Stimulated activated CD8-positive, alpha-beta memory T cell treated with anti-CD3 and anti-CD28 coated beads, Interleukin-4, amount 100 ng/mL, for 4 hours (primary cell): ENCODE measurements at places on chromosomes 11 and 22.

DNA sequence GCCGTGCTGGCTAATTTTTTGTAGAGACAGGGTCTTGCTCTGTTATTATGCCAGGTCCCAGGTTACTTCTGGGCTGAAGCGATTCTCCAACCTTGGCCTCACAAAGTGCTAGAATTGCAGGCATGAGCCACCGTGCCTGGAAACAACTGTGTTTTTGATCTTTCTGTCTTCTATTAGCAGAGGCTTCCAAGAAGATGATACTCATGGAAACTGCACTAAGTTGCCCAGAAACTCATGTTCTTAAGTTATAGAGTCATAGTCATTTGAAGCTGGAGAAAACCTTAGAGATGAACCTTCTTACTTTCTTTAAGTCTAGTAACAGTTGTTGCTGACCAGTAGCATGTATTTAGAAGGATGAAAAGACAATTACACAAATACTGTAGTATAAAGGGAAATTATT is 37.1 kb upstream of the HSPA8 start:
- DNase-seq = no peak

- DNase-seq = no peak
These were observed 267.6 kb upstream of the TENM4 start for GRCh38 chr11:79708319-79708932.

- DNase-seq = no peak
These were observed 82.7 kb downstream of the CCDC83 start for GRCh38 chr11:85937835-85938234.

GRCh38 chr11:120974965-120975364 is 48.9 kb upstream of the TBCEL start:
- no peak for DNase-seq

DNA sequence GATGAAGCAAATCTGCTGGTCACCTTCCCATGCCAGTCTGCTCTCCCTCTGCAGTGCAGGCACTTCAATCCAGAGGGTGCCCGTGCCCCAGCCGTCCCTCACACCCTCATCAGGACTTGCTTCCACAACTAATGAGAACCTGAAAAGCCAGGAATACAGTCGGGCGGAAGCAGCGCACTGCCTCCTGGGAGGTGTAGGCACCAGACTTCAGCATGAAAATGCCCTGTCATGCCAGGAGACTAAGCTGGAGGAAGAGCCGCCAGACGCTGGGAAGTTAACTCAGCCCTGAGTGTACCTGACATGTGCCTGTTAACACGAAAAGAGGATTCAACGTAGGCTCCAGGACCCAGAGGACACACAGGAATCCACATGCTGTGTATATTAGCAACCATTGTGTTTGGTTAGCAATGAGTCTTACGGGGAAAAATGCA is 40.1 kb upstream of the FLI1 start:
- no peak for DNase-seq

GRCh38 chr11:74397501-74398243 is 561 bp downstream of the PGM2L1 start:
- no peak for DNase-seq

- no peak for DNase-seq
These were observed 129.5 kb downstream of the ETS1 start for GRCh38 chr11:128457874-128458273.

- no peak for DNase-seq
These were observed 21.1 kb downstream of the FXYD6 start for GRCh38 chr11:117855186-117855845.

GRCh38 chr11:3221408-3222002 is 2.9 kb upstream of the MRGPRG start:
- no peak for DNase-seq

DNA sequence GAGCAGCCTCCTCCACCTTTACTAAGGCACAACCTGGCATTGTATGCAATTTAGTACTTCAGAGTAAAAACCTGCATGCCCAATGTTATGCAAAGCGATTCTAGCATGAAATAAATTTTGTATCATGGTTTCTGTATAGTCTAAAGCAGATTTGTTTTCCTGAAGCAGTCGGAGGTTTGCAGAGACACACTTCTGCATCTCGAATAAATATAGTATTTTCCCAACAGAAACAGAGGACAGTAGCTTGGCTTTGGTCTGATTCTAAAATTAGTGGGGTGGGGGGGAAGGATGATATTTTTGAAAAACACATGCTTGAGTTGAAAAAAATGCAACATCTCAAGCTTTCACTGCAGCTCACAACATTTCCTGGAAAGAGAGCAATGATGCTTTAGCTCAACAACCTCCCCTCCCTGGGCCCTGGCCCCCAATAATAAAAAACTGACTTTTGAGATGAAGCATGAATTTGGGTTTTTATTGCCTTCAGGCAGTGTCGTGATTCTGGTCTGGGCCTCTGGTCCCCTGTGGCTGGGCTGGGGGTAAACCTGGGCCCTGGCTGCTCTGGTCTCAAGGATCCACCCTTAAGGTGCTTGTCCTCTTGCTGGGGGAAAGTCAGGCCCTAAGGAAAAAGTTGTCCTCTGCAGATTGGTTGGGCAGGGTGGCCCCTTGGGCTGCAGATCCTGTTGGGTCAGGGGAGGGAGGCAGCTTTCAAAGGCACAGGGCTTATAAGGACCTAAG is 48.2 kb downstream of the KCNC1 start:
- DNase-seq = no peak

GRCh38 chr11:122094836-122095235 is 21.2 kb downstream of the BLID start:
- no peak for DNase-seq

DNA sequence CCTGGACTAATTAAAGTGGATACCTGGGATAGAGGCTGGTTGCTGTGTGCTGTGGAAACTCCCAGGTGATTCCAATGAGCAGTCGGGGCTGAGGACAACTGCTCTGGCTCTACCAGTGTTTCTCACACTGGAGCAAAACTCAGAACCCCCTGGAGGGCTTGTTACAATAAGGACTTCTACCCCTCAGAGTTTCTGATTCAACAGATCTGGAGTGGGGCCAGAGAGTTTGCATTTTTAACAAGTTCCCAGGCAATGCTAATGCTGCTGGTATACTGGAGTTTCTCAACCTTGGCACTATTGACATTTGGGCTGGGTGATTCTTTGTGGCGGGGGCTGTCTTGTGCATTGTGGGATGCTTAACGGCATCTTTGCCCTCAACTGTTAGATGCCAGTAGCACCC is 353.7 kb downstream of the MIAT start:
- DNase-seq = no peak

DNA sequence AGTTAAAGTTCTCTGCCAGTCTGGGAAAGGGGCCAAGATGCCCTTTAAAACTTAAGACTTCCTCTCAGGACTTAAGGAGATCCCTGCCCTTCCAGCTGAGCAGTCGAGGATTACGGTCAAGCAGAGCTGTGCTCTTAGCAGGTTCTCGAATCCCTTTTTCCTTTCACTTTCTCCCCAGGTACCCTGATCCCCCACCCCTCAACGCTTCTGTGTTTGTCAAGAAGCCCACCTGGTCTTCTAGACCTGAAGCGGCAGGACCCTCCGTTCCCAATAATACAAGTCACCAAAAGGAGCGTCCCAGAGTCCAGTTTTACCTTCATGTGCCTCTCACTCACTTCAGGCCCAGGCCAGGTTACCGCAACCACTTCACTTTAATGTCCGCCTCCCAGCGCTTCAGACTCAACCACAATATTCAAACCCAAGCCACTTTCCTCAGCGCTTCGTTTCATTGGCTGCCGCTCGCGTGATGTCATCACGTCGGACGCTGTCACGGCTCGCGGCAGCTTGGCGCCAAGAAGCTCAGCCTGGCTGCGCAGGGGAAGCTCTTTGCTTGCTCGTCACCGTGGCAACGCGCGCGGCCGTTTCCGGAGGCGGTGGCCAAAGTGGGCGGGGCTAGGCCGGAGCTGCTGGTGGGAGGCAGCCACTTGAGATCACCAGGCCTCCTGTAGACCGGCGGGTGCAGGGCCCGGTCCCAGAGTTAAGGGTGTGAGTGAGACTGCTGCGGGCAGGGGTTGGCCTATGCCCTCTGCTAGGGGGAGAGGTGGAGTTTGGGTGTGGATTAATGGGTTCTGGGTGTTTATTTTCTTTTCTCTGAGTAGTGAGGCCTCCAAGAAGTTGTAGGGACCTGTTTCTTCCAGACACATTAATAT is at the start of the genes KIF18A and METTL15:
TSS of gene KIF18A (minus strand) at position 407 of the 869 bp plus-strand sequence. CDS start 10,209 bp downstream, outside the sequence.
TSS of gene METTL15 (plus strand) at position 639 of the 869 bp plus-strand sequence. CDS start 4,947 bp downstream, outside the sequence.
- DNase-seq = peak; percentile 89

- no peak for DNase-seq
These were observed 171.4 kb upstream of the FAT3 start for GRCh38 chr11:92053216-92053615.

DNA sequence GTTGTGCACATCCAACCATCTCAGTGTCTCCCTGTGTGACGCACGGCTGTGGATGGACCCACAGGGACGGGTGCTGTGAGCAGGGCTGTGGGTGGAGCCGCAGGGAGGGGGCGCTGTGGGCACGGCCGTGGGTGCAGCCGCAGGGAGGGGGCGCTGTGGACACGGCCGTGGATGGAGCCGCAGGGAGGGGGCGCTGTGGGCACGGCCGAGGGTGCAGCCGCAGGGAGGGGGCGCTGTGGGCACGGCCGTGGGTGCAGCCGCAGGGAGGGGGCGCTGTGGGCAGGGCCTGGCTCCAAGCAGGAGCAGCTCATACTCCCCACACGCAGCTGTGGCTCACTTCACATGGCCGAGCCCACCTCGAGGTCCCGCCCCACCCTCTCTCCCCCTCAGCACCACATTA is 6.0 kb upstream of the MAPK11 start:
- DNase-seq = no peak

- DNase-seq = no peak
These were observed 14.7 kb upstream of the VPREB1 start for GRCh38 chr22:22229683-22230420.

- DNase-seq = no peak
These were observed 636.7 kb downstream of the TBC1D22A start for GRCh38 chr22:47398921-47399790.

- no peak for DNase-seq
These were observed 96.7 kb downstream of the LARGE1 start for GRCh38 chr22:33823552-33823951.

DNA sequence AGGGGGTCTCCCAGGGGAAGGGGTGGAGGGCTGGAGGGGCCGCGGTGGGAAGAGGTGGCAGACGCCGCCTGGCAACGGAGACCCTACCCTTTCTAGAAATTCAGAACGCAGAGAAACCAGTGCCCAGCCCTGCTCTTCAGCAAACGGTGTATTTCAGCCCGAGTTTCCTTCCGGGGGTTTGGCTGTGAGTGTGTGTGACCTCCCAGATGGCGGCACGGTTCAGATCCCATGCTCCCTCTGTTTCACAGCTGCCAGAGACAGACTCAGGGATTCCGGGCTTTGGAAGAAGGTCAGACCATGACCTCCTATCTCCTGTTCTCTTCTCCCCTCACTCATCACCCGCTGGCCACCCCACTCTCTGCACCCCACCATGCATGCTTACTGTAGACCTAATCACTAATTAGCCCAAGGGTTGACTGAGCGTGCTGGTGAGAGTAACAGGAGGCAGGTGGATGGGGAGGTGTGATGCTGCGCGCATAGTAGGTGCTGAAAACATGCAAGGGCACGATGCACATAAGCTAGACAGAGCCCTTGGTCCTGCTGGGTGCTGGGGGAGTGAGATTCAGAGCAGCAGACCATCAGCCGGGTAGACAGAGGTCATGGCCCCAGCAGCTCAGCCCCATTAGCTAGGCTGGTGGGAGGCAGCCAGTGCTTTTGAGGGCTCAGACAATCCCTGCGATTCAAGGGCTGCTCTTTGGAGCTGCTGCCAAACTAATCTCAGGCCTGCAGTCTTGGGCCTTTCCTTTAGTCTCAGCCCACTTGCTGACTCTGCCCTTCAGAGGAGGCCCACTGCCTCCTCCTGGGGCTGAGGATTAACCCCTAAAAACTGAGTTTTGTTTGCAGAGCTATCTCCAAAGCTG is 256.5 kb upstream of the CADM1 start:
- DNase-seq = no peak

DNA sequence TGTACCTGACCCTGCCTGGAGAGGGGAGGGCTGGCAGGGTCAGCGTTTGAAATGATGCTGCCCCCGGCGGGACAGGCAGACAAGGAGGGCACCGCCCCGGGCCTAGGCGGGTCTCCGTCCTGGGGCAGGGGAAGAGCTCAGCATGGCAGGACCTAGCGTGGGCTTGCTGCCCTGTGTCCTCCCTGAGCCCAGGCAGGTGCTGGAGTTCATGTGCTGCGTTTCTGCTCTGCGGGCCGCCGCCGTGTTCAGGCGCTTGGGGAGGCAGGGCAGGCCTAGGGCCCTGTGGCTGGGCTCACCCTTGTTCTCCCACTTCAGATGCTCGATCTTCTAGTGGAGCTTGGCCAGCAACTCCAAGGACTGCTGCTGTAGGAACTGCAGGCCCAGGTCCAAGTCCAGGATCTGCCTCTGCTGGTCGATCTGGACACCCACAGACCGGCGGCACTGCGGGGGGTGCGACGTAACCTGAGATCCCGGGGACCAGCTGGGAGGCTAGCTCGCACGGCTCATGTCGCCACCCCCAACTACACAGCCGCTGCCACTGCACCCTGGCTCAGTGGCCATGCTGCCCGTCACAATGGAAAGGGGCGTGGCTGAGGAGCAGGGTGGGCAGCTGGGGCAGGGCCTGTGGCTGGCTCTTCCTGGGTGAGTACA is 84.4 kb downstream of the MED15 start:
- no peak for DNase-seq

DNA sequence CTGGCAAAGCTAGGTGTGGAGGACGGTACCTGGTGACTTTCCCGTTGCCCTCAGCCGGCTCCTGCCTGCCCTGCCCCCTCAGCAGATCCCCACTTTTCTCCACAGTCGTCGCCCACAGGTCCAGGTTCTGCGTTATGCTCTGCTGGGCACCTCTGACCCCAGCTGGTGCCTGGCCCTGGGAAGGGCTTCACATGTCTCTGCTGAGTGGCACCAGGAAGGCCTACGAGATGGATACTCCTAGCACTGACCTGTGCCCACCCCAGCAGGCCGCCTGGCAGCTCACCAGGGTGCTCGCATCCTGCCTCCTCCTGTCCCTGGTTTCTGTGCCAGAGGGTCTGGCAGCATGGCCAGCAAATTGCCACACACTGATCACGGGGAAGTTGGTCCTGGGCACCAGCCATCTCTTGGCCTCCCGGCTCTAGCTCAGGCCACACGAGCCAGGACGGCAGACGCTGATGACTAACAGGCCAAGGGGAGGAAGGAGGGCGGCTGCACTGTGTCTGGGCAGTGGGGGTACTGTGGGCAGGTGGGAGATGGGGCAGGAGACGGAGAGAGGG is 13.8 kb downstream of the CARS1 start:
- DNase-seq = no peak

- no peak for DNase-seq
These were observed 1158.1 kb upstream of the TENM4 start for GRCh38 chr11:80598905-80599304.

DNA sequence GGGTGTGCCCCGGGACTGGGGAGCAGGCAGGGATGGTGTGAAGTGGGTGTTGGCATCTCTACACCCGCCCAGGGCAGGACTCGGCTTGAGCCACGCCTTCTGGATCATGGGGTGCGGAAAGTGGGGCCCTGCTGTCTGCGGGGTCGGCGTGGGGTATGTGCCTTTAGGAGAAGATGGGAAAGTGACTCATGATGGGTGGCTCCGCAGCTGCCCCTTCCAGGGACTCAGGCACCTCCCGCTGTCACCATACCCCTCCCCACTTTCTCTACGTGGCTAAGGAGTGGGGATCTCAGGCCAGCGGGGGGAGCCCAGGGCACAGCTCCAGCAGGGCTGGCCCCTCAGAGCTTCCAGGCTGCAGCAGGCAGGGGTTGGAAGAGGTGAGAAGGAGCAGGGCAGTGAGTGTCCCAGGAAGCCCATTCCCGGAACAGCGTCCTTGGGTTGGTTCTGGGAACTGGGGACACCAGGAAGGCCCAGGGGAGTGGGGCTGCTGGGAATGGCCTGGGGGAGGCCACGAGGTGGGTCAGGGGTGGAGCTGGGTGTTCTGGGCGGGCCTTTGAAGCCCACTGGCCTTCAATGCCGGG is 102.9 kb upstream of the FGF3 start:
- no peak for DNase-seq

- DNase-seq = no peak
These were observed 10.4 kb downstream of the NHERF4 start for GRCh38 chr11:119195680-119196079.

- DNase-seq = no peak
These were observed 22.3 kb downstream of the HPS4 start for GRCh38 chr22:26461188-26461810.
